ENCODE measurements at places on chromosomes 2 and 18.
A peak's percentile ranks its signal among the peaks of the same experiment; 100 is the strongest.

DNA sequence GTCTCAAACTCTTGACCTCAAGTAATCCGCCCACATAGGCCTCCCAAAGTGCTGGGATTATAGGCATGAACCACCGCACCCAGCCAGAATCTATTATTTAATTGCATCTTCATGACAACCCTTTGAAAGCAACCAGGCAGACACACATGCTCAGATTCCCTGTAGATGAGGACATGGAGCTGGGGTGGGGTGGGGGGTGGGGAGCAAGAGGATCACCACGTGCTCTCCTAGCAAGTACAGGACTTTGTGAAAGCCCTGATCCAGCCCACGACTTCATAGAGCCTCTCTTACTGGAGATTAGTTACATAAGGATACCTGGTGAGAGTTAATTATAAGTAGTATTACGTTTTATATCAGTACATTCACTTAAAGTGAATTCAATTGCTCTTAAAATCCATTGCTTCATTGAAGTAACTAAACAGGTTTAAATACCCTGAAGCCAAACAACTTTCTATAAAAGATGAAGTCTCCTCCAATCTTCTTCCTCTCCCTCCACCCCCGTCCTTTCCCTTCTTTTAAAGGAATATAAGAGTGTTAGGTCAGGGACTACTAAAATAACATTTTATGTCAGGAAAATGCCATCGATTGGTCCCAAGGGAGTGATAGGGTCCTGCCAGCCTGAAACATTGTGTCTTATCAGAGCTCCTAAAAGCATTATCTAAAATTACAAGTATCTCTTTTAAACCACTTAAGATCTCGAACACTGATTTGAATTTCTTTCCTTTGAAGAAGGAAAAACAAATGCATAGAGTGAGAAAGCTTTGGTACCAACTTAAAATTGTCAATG, 123.9 kb downstream of the EPHA4 start:
- no peak for DNase-seq

GRCh38 chr2:12950957-12951656, 234.4 kb downstream of the TRIB2 start:
- no peak for DNase-seq

DNA sequence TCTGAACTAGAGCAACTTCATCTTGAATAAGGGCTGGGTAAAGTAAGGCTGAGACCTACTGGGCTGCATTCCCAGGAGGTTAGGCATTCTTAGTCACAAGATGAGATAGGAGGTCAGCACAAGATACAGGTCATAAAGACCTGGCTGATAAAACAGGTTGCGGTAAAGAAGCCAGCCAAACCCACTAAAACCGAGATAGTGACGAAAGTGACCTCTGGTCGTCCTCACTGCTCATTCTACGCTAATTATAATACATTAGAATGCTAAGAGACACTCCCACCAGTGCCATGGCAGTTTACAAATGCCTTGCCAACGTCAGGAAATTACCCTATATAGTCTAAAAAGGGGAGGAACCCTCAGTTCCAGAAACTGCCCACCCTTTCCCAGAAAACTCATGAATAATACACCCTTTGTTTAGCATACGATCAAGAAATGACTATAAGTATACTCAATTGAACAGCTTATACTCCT, 109.1 kb downstream of the FIGN start:
- DNase-seq, result no peak

DNA sequence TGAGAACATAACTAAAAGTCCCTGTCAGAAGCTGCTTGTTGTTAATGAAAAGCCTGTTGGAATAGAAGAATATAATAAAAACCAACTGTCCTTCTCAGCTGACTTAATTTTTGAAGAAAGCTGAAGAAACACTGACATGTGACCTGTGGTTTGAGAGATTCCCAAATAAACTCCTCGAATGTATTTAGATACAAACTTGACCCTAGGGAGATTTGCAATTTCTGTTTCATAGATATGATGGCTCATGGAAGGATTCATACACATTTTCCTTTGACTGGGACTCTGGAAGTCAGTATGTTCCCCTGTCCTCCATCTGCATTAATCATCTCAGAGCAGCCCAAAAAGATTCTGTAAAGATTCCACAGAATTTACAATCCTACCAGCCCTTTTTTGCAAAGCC, 195.1 kb downstream of the TMEM247 start:
- no peak for DNase-seq

DNA sequence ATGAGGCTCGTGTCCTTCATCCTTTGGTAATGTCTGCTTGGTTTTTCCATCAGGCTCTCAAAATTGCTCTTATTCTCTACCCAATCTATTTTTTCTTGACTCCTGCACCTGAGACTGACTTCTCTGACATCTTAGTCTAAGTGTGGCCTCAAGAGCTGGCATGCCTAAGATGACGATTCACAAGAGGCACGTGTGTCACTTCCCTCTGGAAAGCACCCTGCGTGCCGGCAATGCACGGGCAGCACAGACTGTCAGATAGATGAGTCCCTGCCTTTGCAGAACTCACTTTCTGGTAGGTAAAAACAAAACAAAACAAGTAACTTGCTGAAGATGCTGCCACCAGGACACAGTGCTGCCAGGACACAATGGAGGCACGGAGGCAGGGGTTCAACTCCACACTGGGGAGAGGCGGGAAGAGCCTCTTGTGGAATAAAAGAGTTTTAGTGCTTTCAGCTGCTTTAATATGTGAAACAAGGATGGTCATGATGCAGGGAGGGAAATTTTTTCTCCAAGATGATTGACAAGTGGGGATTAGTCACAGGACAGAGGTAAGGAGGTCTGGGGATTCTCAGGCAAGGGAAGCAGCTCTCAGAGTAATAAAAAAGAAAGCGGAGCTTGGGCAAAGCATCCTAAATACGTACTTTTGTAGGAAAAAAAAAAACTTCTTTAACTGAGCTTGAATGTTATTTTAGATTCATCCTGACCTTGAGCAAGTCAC, 27.3 kb downstream of the CYB5A start:
- no peak for DNase-seq

- DNase-seq, result no peak
Measured at GRCh38 chr2:63850649-63851048, 9.0 kb downstream of the UGP2 start.

DNA sequence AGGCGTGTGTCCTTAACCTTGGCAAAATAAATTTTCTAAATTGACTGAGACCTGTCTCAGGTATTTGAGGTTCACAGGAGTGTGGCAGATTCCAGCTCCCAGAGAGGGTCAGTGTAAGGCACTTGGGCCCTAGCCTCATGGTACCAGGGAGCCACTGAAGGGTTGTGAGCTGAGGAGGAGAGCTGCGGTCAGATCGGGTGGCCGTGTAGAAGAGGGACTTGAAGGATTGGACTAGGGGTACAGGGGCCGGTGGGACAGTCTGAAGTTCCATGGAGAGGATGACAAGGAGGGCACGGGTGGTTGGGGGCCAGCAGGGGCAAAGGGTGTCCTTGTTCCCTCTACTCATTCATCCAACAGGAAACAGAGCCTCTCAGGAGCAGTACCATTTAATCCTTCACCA, 327.0 kb upstream of the HS6ST1 start:
- DNase-seq, result no peak

DNA sequence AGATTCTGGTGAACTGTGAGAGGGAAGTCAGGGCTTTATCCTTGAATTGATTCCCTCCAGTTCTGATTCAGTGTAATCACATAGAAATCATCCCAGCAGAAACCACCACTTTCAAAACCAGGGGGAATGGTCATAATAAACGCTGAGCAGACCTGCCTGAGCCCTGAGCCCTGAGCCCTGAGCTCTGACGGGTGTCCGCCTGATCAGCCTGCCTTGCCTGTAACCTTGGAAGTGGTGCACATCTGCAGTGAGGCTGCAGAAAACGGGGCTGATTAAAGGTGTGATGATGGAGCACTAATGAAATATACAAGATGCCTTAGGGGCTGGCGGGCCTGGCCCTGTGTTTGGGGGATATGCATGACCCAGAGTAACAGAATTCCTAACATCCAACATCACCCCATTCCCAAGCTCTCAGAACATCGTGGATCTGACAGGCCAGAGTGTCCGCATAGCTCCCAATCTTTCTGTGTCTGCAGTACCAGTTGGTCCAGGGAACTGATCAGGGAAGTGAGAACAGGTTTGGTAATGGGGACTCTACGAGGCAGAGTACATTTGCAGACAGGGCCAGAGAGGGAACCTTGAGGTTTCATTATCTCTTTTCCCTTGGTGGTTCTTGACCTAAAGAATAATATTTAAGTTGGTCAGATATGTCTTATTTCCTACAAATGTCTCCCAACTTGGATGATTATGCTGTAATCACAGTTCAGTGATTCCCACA, 37.8 kb downstream of the KCTD18 start:
- no peak for DNase-seq

DNA sequence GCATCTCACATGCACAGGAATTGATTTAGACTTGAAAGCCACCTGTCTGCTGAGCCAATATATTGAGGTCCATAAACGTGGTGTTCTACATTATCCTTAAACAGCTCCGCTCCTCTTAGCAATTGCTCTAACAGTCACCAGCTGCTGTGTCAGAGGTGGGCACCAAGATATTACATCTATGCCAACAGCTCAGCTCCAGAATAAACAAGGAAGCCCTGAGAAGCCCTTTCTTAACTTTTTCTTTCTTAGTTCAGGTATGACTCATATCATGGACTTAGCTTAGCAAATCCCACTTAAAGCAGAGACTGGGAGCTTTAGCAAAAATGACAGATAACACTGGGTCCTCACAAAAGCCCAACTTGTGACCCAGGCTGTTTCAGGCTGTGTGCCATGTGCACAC, 436.6 kb downstream of the IRS1 start:
- DNase-seq, result no peak

DNA sequence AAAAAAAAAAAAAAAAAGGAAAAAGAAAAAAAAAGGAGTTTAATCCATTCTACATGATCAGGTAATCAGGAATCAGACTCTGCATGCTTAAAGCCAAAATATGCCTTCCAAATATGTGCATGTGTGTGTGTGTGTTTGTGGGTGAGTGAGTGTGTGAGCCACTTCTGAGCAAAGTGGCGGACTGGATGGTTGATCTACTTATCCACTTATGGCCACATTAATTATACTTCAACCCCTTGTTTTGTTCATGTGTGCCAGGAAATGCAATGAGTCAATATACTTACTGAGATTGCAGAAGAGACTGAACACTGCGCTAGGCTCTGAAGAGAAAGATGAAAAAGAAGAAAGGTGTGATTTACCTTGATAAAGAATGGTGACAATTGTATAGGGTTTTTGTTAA, 586.5 kb upstream of the NXPH2 start:
- DNase-seq, result no peak

GRCh38 chr18:59143441-59143840, 3.8 kb downstream of the SEC11C start:
- DNase-seq, result no peak

DNA sequence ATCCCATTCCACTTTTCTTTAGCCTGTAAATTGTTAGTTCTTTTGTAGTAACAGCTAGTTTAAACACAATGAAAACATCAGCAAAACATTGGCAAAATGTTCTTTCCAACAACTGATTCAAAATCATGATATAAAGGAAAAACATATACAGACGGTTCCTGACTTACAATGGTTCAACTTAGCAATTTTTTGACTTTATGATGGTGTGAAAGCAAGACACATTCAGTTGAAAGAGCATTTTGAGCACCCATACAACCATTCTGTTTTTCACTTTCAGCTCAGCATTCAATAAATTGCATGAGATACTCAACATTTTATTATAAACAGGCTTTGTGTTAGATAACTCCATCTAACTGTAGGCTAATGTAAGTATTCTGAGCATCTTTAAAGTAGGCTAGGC, 185.1 kb downstream of the NOL4 start:
- no peak for DNase-seq

GRCh38 chr18:37493352-37493935, 72.2 kb downstream of the CELF4 start:
- no peak for DNase-seq

DNA sequence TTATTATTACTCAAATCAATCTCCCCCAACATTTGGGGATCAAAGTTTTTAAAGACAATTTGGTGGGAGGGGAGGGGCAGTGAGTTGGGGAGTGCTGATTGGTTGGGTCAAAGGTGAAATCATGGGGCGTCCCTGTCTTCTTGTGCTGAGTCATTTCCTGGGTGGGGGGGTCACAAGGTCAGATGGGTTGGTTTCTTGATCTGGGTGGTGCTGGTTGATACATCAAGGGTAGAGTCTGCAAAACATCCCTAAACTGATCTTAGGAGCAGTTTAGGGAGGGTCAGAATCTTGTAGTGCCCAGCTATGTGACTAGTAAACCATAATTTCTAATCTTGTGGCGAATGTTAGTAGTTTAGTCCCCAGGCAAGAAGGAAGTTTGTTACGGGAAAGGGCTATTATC, 67.4 kb downstream of the MOGAT1 start:
- no peak for DNase-seq

DNA sequence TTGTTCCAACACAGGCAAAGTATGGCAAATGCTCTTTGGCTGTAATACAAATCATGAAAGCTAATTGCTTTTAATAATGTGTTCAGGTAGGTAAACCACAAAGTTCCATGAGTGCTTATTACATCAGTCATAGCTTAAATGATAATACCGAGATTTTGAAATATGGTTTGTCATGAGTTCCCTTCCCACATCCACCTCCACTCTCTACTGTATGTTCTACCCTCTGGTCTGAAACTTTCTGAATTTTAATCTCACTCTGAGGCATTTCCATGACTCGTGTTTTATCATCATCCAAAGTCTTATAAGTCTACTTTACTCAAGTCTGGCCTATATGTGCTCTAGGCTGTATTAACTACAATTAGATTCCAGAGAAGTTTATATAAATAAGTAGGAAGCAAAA, 354.8 kb downstream of the AKAIN1 start:
- no peak for DNase-seq

- no peak for DNase-seq
Measured at GRCh38 chr2:226893216-226893615, 57.4 kb downstream of the RHBDD1 start.

DNA sequence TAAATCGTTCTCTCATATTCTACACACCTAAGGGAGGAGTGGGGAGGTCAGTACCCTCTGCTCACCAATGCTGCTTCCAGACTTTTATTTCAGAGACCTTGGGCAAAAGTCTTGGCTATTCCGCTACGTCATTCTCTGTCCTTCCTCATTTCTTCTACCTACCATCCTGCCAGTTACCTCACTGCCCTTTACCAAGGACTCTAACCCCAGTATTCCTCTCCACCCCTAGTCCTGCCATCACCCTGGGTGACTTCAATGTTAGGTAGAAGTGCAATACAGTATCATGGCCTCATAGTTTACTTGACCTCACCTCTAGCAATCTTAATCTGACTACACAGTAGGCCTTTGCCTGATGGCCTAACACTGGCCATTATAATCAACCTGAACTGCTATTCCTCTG, 27.8 kb downstream of the RTN4 start:
- no peak for DNase-seq

- DNase-seq, result no peak
Measured at GRCh38 chr18:45548614-45549013, 66.7 kb upstream of the SLC14A2 start.

GRCh38 chr2:207920321-207920720, 105.0 kb downstream of the PLEKHM3 start:
- no peak for DNase-seq

- DNase-seq, result no peak
Measured at GRCh38 chr18:71797554-71797953, 746.6 kb downstream of the CBLN2 start.

GRCh38 chr18:66495844-66496243, 108.0 kb downstream of the CDH19 start:
- DNase-seq, result peak; percentile 36

- DNase-seq, result no peak
Measured at GRCh38 chr2:156309167-156309566, 23.4 kb downstream of the NR4A2 start.
